Calu3 (cell line): ENCODE measurements at places on chromosomes 11 and 22.

- DNase-seq, result no peak
These were observed 40.2 kb downstream of the SCGB1A1 start for GRCh38 chr11:62459080-62459479.

- DNase-seq, result no peak
These were observed 299.0 kb downstream of the FAT3 start for GRCh38 chr11:92523611-92524010.

- peak; percentile 57 for DNase-seq
These were observed 130.5 kb upstream of the C11orf58 start for GRCh38 chr11:16607675-16608644.

DNA sequence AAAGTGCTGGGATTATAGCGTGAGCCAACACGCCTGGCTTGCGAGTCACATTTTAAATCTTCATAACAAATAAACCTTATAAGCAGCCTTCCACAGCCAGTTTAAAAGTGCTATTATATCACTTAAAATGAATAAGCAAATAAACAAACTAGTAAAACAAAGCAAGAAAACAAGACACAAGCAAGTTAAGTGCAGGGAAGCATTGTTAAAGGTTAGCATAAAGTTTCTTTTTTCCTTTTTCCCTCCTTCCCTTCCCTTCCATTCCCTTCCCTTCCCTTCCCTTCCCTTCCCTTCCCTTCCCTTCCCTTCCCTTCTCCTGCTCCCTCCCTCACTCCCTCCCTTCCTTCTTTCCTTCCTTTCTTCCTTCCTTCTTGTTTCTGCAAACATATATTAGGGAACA is 278.7 kb downstream of the OPCML start:
- DNase-seq, result no peak

DNA sequence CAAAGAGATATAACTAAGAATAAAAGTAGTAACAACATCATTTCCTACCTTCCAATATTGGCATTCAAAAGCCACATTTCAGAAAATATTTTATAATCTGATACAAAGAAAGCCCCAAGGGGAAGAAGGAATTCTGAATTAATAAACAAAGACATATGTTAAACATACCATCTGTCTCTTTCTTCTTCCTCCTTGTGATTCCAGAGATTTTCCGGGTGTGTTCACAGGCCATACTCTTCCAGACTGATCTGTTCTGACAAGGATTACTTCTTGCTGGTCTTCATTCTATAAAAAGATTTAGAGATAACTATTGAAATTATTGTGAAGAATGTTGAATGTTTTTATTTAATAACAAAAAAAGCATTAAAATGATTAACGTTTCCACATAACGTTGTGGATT is 65.0 kb downstream of the CWF19L2 start:
- DNase-seq, result no peak
